Stimulated activated CD8-positive, alpha-beta memory T cell treated with anti-CD3 and anti-CD28 coated beads, Interleukin-2, amount 100 ng/mL, for 1 hour (primary cell): ENCODE measurements at places on chromosomes 3 and 15.

DNA sequence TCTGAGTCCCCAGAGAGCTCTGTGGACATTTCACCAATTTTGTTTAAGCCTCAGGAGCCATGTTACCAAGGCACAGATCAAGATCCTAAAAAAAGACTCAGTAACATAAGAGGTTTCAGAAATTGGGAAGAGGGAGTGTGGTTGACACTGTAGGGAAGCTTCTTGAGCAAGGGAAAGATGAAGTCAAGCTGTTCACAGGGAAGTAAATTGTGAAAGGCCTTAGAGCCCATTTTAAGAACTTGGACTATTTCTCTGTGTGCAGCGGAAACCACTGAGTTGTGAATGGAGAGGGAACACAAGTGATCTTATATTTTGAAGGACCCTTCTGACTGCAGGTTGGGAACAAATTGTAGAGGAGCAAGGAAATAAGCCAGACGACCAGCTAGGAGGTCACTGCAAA lies 18.7 kb downstream of the BCL2A1 start:
- DNase-seq, result no peak

- no peak for DNase-seq
Measured at GRCh38 chr3:101117465-101117864, 124.2 kb upstream of the ABI3BP start.

GRCh38 chr3:156626104-156626503 lies 48.3 kb upstream of the TIPARP start:
- DNase-seq, result no peak

- no peak for DNase-seq
Measured at GRCh38 chr15:91104111-91104510, 4.1 kb downstream of the SV2B start.

- DNase-seq, result no peak
Measured at GRCh38 chr15:51830276-51830806, 888 bp downstream of the TMOD3 start.

- no peak for DNase-seq
Measured at GRCh38 chr15:73873889-73874511, 636 bp downstream of the TBC1D21 start.

DNA sequence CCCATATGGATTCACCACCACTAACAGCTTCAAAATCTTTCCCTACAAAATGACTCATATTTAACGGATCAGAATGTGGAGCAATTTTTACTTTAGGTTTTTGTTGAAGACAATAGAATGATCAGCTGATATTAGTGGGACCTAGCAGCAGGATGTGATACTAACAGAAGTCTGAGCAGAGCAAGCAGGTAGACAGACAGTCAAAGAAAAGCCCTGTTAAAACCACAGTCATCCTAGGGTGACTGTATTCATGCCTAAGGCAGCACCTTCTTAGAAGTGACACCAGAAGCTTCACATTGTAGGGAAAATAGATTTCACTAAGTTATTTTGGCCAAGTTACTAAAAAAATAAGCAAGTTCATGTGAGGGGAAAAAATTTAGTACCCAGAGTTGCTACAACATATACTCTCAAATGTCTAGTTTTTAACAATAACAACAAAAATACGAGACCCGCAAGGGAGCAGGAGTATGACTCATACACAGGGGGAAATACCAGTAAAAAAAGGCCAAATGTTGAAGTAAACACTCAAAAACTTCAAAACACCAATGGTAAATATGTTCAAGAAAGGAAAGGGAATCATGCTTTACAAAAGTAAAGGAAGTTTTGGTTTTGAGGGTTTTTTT lies 590.9 kb downstream of the EPHA3 start:
- no peak for DNase-seq

- no peak for DNase-seq
Measured at GRCh38 chr3:155184011-155184410, 103.9 kb downstream of the MME start.

- no peak for DNase-seq
Measured at GRCh38 chr3:185152410-185153170, at the start of gene C3orf70. Gene C3orf70, minus strand, starts transcription at chr3:185153060. Its CDS starts 237 bp downstream, at chr3:185152823.

DNA sequence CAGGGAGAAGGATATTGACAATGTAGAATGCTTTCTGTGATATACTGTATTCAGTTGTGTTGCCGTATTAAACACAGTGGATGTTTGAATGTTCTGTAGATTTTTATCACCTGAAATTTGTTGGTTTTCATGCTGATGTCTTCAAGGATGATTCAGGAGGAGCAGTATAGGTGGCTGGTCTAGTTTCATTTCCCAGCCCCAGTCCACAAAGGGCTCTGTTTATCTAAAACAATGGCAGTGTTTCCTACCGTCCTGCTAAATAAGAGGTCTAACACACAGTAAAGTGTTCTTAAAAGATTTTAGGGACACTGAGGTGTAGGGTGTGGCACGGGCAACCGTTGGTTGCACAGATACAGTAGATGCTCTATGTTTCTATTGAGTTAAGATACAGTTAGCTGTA lies 26.0 kb downstream of the NEO1 start:
- no peak for DNase-seq

GRCh38 chr15:71048913-71049675 lies 66.2 kb upstream of the THSD4 start:
- no peak for DNase-seq

DNA sequence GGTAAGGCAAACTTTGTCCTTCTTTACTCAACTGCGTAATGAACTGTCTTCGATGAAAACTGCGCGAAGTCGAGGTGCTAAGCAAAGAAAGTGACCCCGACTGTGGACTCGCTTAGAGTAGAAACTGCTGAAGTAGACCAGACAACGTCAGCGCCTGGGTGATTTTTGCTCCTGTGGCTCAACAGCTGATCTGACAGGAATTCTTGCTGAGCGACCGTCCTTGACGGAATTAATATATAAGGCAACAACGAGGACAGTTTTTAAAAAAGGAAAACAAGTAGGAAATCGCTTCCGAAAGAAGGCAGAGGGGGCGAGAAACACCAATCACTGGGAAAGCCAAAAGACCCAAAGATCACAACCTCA lies 541 bp downstream of the RPS27L start:
- no peak for DNase-seq

DNA sequence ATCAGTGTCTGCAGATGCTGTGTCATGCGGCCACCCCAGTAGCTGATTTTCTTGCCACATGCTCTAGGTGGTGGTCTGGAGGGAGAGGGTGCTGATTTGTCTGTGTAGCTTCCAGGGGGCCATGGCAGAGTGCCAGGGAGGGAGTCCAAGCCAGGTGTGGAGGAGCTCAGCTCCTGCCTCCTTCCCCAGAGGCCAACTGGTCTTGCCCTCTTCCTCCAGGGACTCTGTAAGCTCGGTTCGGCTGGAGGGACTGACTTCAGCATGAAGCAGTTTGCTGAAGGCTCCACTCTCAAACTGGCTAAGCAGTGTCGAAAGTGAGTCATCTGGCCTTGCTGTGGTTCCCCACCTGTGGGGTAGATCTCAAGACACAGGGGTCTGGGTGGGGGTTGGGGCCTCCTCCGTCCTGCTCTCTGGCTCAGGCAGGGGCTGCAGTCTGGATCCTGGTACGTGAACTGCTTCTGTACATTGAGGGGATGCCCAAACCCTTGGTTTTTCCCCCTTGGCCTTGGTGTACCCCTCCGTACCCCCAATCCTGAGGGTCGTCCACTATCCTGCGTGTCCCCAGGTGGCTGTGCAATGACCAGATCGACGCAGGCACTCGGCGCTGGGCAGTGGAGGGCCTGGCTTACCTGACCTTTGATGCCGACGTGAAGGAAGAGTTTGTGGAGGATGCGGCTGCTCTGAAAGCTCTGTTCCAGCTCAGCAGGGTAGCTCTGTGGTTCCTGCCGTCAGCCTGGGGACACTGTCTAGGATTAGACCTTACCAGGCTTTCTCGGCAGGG lies 6.9 kb upstream of the RCCD1 start:
- no peak for DNase-seq

GRCh38 chr15:58147171-58147611 lies 9.0 kb downstream of the AQP9 start:
- DNase-seq, result no peak

DNA sequence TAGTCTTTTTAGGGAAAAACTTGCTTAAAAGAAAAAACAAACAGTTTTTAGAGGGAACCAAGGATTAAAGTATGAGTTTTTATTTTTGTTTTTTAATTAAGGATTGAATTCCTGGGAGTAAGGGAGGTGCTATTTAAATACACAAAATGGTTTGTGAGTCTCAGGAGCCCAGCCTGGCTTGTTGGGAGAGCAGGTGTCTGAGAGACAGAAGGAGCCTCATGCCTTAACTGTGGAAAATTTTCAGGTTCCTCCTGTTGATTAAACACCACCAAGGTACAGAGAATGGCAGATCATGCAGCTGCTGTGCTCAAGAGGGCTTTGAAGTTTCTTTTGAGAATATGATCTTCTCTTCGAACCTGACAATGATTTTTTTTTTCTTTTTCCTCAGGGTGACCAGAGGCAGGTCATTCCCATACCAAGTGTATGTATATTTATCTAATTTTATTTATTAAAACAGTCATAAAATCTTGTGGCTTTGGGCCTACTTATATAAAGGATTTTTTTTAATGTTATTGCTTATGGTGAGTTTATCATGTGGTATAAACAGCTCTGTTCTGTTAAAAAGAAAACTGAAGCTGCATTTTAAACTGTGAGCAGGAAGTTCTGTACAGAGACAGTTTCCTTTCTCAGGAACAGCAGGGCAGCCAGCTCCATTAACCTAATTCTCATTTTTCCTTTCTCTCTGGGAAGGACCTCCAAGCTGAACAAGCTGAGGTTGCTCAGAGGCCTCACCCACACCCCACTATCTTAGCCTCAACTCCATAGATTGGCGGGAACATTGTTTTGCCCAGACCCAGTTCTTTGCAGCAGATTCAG lies 33.7 kb upstream of the VILL start:
- no peak for DNase-seq

DNA sequence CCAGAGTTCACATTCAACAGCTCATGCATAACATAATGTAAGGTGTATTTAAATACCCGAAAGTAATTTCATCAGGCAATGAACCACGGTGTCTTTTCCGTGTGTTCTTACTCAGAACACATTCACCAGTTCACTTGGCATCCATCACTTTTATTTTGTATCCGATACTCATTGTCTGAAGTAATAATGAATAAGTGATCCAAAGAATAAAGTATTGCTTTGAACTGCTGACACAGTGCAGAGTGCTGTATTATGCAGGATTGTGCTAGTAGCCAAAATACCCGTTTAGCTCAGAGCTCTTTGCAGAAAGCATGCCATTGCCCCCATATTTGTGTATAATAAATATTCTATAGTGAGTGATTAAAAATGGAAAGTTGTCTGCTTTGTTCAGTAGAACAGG lies 460.9 kb upstream of the KCNMB2 start:
- DNase-seq, result no peak

GRCh38 chr3:28743831-28744230 lies 395.2 kb upstream of the AZI2 start:
- no peak for DNase-seq

GRCh38 chr3:141389703-141390102 lies 21.4 kb downstream of the ZBTB38 start:
- DNase-seq, result no peak

DNA sequence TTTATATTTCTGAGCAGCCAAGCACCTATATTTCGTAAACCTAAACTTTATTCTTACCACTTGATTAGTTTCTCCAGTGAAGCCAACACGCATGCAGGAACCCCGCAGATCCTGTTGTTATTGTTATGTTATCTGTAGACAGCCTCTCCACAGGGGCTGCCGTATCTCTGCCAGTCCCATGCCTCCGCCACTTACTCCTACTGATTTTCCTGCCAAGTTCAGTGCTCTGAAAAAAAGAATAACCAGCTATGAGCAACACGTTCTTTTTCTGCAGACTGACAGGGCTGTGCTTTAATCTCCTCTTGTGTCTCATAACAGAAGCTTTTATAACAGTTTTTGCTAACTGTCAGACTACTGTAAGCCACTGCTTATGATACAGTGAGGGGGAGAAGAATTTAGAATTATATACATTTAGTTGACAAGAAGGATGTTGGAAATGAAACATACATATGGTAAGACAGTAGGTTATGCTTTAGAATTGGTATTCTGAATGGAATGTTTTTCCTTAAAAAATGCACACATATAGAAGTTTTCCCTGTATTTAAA lies 347.4 kb downstream of the SI start:
- no peak for DNase-seq

DNA sequence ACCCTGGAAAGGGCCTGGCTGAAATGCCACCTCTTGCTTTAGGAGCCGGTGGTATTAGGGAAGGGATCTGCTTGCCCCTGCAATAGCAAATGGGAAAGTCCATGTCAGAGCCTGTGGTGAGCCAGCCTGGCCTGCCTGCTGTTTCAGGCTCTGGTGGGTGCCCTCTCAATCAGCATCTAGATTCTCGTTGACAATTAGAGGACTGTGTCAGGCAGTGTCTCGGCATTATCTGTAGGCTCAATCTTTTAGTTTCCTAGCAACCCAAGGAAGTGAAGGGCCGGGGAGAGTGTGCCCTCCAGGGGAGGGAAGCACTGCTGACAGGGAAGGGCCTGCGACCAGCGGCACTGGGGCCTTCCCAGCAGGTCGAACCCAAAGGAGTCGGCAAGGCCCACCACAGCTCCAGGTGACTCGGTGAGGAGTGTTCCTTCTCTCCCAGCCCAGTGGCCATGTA lies 42.1 kb downstream of the TLE3 start:
- DNase-seq, result no peak

- no peak for DNase-seq
Measured at GRCh38 chr3:156230278-156230900, 110.0 kb downstream of the KCNAB1 start.

DNA sequence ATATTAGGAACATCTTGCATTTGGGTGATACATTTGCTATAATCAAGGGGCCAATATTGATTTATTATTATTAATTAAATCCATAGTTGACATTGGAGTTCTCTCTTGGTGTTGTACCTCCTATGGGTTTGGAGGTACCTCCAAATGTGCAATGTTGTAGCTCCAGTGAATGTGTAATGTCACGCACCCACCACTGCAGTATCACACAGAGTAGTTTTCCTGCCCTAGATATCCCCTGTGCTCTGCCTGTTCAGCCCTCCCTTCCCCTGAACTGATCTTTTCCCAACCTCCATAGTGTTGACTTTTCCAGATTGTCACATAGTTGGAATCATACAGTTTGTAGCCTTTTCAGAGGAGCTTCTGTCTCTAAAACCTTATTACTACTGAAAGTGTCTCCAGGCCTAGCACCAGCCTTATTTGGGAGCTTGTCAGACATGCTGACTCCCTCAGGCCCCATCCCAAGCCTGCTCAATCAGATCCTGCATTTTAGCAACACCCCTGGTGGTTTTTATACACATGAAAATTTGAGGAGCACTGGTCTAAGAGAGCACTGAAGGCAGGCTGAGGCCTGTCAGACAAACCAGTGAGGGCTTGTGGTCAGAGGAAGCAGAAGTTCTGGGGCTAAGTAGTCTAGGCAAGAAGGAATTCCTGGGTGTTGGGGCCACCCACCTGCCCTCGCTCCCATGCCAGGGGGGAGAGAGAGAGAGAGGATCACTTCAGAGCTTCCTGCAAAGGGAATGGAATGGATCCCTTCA lies 73.4 kb downstream of the SLC6A11 start:
- no peak for DNase-seq

- DNase-seq, result no peak
Measured at GRCh38 chr3:71956069-71956340, 171.1 kb upstream of the PROK2 start.

GRCh38 chr3:15528854-15529537 lies 7.5 kb upstream of the COLQ start:
- DNase-seq, result no peak

GRCh38 chr15:25939122-25939521 lies 76.0 kb upstream of the ATP10A start:
- no peak for DNase-seq

GRCh38 chr3:13166243-13167063 lies 93.2 kb upstream of the IQSEC1 start:
- DNase-seq, result no peak

- no peak for DNase-seq
Measured at GRCh38 chr3:115512565-115513415, 110.5 kb upstream of the GAP43 start.

- DNase-seq, result no peak
Measured at GRCh38 chr3:99248130-99248529, 346.6 kb upstream of the DCBLD2 start.
